Activated CD4-positive, CD25-positive, alpha-beta regulatory T cell treated with anti-CD3 and anti-CD28 coated beads, Interleukin-2, amount 50 U/mL, for 24 hours (primary cell): ENCODE measurements at places on chromosomes 7 and 10.

GRCh38 chr7:106644999-106645398, 16.0 kb downstream of the CCDC71L start:
- no peak for ATAC-seq

GRCh38 chr10:132392811-132393694, 3.9 kb upstream of the PWWP2B start:
- no peak for ATAC-seq

- ATAC-seq: no peak
Observed at GRCh38 chr7:32047801-32048200, 22.4 kb downstream of the PDE1C start.

GRCh38 chr10:78259391-78259790, 225.7 kb downstream of the RPS24 start:
- no peak for ATAC-seq

DNA sequence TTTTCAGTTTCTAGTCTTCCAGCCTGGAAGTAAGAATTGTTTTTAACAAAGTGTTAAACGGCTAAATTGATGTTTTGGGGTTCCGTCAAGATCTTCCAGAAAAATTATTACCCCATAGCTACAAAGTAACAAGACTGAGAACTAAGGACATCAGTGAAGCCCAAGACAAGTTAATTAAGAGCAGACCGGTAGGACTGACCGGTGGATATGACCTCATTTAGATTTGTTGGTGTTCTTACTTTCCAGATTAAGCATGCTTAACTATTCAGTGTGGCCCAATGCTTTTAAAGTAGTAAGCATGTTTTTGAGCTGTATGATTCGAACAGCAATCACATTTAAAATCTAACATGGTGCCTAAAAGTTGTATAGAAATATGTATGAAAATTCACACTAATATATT, 73.1 kb upstream of the RPA3 start:
- no peak for ATAC-seq
